Mesothelial cell of epicardium (in vitro differentiated cells): ENCODE measurements at places on chromosomes 13 and 19. TPM values are rescaled to one million over a fixed set of nuclear protein-coding genes. Genes with fewer than 3 reads are reported as not detected.

The OR10H5 gene
- not detected in 3 replicates for total RNA-seq

The IL4I1 gene
- 1.3 to 1.7 TPM (median 1.6 TPM) in 3 replicates for total RNA-seq

The GRIN3B gene
- total RNA-seq = 0.29 to 0.36 TPM (median 0.34 TPM) in 3 replicates

The ZNF540 gene
- 0.98 to 1.3 TPM (median 1.2 TPM) in 3 replicates for total RNA-seq

The NLRP4 gene
- total RNA-seq = not detected in 3 replicates

The SLC25A42 gene
- total RNA-seq = 21.2 to 22.1 TPM (median 21.2 TPM) in 3 replicates
